ENCODE measurements at places on chromosomes 1 and 21.

DNA sequence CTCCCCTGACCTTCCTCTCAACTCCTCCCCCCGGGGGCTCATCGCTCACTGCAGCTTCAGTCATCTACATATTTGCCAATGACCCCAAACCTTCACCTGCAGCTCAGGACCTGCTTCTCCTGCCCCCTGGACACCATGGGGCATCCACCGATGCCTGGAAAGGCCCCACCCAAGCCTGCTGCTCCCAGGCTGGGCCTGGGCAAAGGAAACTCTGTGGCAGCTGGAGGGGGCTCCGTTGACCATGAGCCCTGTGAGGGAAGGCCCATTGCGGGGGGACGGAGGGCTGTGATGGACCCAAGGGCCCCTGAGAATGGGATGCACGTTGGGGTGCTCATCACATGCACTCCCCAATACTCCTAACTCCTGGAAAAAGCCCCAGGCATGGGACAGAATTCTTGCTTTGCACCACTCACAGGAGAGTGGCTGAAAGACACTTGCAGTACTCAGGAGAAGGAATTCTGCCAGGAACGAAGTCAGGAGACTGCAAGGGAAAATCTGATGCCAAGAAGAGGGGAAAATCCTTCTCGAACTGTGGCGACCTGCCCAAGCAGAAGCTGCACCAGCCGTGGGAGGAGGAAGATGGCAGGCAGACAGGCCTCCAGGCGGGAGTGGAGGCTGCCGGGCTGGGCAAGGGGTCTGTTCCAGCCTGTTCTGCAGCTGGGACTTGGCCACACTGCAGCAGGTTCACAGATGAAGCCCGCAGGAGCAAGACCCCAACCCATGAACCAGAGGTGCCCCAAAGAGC lies 18.4 kb downstream of the MATN1 start:
- DNase-seq: no peak

DNA sequence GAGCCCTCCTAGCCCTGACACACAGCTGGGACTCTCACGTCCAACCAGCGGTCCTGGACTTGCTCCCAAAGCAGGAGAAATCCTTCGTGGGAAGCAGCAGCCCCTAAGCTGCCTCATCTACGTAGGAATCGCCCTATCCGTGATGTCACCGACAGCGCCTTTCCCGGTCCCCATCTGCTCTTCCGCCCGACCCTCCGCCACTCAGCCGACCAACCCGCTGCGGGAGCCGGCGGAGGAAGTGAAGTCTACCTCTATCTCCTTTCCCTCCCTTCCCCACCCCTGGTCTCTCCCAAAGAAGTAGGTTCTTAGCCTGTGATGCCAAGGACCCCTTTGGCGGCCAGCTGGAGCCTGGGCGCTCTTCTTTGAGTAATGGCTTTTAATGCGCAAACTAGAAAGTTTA lies 272.1 kb downstream of the FAM72C start:
- no peak for DNase-seq

- DNase-seq: no peak
These were observed 50.6 kb upstream of the SLC2A1 start for GRCh38 chr1:43009274-43009673.

DNA sequence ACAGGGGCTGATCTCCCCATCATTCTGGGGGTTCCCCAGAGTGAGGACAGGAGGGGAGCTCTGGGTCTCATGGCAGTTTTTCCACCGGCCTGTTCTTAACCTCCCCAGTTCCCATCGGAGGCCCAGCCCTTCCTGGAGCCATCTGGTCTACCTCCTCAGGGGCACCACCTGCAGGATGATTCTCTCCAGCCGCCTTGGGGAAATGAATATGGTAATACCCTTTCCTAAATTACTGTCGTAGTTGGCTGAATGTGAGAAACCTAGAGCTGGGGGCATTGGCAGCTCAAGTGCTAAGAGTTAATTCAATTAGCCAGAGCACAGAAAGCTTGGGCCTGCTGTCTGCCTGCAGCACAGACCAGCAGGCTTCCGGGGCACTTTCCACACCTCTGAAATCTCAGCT lies 64.9 kb downstream of the TAS1R2 start:
- DNase-seq: peak; percentile 7

- no peak for DNase-seq
These were observed 132.3 kb upstream of the WNT4 start for GRCh38 chr1:22275167-22275566.

DNA sequence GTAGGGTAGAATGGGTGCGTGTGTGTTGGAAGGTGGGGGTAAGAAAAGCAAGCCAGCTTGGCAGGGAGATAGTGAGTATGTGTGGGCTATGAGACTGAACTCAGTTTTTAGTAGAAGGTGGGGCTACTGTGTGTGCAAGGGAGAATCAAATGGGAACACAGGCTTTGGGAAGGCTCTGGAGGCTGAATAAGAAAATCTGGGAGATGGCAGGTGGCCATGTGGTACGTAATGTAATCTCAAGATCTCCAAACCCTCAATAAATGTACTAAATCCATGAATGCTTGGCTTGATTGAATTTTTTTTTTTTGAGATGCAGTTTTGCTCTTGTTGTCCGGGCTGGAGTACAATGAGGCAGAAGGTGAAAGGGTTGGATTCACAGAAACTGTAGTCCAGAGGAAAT lies 3.5 kb upstream of the ZSCAN20 start:
- DNase-seq: no peak

GRCh38 chr1:232524056-232524455 lies 105.9 kb downstream of the SIPA1L2 start:
- DNase-seq: no peak

DNA sequence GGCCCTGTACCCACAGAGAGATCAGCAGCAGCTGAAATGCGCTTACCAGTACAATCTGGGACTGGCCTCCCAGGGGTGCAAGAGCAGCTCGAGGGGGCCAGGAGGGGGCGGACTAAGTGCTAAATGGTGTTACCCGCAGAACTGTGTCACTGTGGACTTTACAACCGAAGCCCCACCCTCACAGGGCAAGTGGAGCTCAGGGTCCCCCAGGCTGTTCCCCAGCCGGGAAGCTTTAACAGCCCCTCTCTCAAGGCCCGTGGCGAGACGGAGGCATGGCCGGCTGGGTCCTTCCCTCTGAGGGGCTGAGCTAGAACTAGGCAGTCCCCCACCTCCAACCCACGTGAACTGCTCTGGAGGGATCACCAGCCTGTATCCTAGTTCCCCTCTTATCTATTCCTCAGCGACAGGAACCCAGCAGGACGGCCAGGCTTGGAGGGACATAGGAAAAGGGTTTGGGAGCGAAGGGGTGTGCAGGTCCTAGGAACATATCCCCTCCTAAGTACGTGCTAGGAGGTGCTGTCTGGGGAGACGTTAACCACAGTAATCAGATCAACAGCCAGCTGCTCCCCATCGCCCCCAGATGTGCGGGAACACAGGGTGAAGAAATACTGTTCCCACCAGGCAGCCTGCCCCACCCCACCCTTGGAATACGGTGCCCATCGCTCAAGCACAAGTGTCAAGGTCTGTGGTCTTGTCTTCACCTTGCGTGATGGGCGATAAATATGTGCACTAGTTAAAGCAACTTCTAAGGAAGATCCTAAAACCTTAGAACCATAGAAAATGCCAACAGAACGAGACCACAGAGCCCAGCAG lies 24.4 kb downstream of the ZBTB17 start:
- no peak for DNase-seq
